ENCODE measurements at places on chromosomes 4 and X. TPM values are rescaled to one million over a fixed set of nuclear protein-coding genes. Genes with fewer than 3 reads are reported as not detected.

Gene RHOXF2
- total RNA-seq, result not detected

Gene IL2RG
- not detected for total RNA-seq

Gene TRAPPC2
- 22.5 TPM for total RNA-seq

Gene BEX4
- 24.1 TPM for total RNA-seq

Gene TEX13C
- total RNA-seq, result not detected

Gene FHL1
- total RNA-seq, result 95.8 TPM

Gene C4orf36
- total RNA-seq, result 5.6 TPM

Gene CXCL1
- not detected for total RNA-seq

GRCh38 chr4:132614682-132615081, 534.4 kb upstream of the PCDH10 start:
- no peak for DNase-seq

DNA sequence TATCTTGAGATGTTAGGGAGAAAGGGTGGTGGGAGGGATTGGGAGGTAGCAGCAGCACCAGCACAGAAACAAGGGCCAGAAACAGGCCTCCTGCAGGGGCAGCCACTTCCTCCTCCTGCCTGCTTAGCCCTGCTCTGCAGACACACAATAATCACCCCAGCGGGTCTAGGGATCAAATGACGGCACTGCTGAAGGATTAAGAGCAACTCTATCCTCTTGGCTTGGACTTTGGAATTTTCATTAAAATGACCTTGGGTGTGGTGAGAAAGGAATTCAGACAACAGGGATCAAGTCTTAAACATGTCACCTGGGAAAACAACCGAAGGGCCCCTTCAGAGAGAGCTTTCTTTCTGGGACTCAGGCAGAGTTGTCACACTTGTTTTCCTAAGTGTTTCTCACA, 353.4 kb downstream of the SPRY1 start:
- no peak for DNase-seq

DNA sequence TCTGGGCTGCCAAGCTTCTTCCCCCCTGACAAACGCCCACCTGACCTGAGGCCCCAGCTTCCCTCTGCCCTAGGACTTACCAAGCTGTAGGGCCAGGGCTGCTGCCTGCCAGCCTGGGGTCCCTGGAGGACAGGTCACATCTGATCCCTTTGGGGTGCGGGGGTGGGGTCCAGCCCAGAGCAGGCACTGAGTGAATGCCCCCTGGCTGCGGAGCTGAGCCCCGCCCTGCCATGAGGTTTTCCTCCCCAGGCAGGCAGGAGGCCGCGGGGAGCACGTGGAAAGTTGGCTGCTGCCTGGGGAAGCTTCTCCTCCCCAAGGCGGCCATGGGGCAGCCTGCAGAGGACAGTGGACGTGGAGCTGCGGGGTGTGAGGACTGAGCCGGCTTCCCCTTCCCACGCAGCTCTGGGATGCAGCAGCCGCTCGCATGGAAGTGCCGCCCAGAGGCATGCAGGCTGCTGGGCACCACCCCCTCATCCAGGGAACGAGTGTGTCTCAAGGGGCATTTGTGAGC, 37.0 kb downstream of the HTRA3 start:
- no peak for DNase-seq

DNA sequence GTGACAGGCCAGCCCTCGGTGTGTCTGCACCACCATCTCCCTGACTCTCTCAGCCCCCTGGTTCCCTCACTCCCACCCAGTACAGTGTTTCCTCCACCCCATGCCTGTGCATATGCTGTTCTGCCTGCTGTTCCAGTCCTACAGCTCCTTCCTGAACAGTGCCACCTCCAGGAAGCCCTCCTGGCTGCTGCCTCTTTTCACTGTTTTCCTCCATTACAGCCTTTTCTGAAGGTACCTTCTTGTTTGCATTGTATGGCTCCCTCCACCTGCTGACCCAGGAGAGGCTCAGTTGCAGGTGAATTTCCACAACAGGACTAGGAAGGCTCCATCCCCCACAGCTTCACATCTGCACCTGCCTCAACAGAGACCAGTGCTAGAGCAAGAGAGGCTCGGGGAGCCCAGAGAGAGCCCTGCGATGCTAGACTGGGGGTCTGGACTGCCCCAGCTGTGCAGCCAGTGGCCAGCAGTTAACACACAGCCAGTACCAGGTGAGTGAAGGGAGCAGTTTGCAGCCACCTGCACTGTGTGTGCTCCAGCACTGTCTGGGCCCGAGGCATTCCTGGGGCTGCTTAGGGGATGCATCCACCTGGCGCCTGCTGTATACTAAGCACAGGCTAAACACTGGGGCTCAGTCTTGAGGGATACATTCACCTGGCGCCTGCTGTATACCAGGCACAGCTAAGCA, 92.0 kb downstream of the ADRA2C start:
- DNase-seq, result no peak

- DNase-seq, result no peak
Observed at GRCh38 chr4:140049849-140050637, 103.9 kb downstream of the MAML3 start.

DNA sequence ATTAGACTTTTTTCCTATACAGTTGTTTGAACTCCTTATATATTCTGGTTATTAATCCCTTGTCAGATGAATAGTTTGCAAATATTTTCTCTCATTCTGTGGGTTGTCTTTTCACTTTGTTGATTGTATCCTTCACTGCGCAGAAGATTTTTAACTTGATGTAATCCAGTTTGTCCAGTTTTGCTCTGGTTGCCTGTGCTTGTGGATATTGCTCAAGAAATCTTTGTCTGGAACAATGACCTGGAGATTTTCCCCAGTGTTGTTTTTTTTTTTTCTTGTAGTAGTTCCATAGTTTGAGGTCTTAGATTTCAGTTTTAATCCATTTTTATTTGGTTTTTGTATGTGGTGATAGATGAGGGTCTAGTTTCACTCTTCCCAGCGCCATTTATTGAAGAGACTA, 289.8 kb upstream of the SPOCK3 start:
- DNase-seq, result no peak

DNA sequence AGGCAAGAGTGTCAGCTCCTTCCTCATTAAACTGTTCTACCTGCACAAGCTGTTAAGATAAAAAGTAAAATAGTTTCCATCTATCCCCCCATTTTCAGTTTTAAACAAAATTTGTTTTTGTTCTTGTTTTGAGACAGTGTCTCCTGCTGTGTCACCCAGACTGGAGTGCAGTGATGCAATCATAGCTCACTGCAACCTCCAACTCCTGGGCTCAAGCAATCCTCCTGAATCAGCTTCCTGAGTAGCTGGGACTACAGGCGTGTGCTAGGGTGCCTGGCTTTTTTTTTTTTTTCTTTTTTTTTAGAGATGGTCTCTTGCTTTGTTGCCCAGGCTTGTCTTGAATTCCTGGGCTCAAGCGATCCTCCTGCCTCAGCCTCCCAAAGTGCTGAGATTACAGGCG, 105.4 kb downstream of the HS6ST2 start:
- DNase-seq, result no peak

DNA sequence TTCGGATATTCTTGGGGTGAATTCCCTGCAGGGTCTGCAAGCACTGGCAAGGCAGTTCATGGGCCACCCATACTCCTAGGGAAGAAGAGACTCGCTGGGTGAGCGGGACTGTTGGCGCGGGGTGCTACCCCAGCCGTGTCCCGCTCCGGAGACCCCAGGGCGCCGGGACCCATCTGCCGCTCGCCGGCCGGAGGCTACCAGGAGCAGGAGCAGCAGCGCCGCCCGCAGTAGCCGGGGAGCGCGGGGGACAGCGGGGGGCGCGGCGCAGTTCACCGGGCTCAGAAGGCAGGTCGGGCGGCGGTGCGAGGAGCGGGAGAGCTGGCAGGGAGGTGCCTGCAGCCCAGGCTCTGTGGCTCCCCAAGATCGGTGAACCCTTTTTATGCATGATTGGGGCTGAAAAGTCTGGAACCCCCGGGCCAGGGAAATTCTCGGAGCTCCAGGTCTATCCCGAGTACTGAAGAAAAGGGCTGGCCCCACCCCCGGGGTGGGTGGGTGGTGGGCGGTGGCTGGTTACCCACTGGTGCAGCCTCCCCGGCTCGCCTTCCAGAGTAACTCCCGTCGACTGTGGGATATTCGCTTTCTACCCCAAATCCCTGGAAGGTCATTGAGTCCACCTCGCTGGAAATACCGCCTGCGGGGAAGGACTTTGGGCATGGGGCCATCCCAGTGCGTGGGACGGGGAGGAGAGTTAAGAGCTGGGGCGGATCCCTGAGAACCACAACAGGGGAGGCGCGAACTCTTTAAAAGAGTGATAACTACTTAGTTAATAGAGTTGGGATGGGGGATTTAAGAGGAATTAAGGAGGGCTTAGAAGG, 37.6 kb downstream of the PF4 start:
- DNase-seq, result no peak

DNA sequence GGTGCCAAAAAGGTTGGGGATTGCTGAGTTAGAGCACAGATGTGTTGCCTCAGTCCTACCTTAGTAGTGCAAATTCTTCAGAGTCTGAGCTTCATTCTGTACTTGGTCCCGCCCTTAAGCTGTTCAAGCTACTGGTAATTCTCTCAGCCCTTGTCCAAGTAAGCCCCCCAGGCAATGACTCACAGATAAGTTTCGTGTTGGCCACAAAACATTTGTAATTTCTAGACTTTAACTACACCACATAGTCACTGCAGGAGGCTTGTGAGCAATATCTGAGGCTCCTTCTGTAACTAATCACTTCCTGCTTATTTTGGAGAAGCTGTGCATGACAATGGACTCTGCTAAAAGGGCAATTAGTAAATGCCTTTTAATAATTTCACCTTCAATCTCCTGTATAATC, 1420.5 kb downstream of the PCDH7 start:
- DNase-seq, result peak; percentile 57

- no peak for DNase-seq
Observed at GRCh38 chr4:10020871-10021652, at the start of gene SLC2A9. SLC2A9 (minus strand) TSS chr4:10021497; CDS start chr4:10021429, 68 bp downstream.

- no peak for DNase-seq
Observed at GRCh38 chr4:74738464-74739143, 55.7 kb downstream of the BTC start.

DNA sequence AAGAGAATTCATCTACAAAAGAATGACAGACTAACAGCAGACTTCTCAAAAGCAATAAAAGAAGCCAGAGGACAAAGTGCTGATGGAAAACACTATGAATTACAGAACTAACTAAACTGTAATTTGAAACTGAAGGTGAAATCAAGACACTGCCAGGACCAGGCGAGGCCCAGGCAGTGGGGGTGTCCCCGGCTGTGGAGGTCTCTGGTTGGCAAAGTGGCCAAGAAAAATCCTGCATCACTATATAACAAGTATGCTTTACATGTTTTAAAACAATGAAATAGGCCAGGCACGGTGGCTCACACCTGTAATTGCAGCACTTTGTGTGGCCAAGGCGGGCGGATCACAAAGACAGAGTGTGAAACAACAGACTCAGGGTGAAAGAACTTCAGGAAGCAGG, 32.9 kb downstream of the CHM start:
- no peak for DNase-seq

- DNase-seq, result no peak
Observed at GRCh38 chr4:118729287-118730286, 44.4 kb downstream of the METTL14 start.

DNA sequence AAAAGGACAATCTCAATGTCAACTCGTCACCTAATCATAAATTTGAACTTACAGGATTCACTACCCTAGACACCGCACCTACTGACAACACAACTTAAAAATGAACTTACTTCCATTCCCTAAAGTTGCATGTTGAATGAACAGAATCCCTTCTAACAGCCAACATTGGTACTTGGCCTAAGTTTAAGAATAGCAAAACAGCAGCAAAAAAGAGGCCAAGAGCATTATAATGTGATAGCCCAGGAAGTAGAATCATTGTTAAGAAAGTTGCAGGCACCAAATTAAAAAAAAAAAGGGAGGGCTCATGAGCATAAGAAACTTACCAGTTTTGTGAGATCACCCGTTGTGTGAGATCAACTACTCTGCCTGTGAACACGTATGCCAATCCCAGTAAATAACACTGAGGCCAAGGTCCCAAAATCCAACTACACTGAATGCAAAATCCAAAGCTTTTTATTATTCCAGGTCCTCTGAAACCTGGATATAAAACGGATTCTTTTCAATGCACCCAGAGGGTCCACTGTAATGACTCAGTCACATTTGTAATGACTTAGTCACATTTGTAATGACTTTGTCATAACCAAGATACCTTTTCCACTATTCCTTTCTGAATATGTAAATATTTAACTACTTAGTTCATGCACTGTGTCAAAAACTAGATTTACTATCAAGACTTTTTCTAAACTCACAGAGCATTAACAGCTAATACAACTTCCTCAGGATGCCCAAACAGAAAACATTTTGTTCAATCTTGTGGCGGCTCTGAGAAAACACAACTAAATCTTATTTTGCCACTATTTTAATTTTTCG, 6.8 kb downstream of the HNRNPDL start:
- peak; percentile 71 for DNase-seq
